ENCODE measurements at places on chromosomes 6 and 20.

- no peak for DNase-seq
Observed at GRCh38 chr20:49669601-49670189, 44.0 kb downstream of the B4GALT5 start.

GRCh38 chr6:169701311-169701953, 397 bp downstream of the WDR27 start:
- DNase-seq: no peak

DNA sequence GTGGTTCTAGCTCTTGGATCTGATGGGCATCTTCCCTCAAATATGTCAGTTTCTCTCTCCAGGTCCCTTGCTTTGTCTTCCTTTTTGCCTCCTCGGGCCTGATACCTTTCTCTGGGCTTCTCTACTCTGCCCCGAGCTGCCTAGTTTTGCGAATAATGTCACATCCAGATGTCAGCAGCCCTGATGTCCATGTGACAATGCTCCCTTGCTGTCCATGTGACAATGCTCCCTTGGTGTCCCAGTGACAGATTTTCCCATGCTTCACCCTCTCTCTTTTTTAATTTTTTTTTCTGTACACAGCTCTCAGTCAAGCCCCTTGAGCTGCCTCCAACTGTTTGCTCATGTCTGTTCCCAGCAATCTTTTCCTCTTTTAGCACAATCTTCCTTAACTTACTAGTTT, 6.4 kb downstream of the TRAF3IP2 start:
- no peak for DNase-seq

DNA sequence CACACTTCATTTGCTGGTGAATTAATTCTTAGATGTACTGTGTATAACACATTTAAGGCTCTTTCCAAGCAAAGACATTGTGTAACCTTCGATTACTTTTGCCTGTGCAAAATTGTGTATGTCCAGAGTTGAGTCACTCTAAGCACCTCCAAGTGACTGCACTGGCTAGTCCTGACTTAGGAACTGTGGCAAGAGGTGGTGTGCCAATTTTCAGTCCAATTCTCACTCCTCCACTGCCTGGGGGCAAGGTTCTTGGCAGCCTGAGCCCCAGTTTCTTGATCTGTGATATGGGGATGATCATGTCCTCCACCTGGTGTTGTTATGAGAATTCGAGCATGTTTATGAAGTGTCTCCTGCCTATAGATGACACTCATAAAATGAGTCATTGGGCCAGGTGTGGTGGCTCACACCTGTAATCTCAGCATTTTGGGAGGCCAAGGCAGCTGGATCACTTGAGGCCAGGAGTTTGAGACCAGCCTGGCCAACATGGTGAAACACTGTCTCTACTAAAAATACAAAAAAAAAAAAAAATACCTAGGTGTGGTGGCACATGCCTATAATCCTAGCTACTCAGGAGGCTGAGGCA, 105.3 kb upstream of the CDYL start:
- no peak for DNase-seq

GRCh38 chr20:45378191-45378590, at the start of gene TP53TG5:
Gene TP53TG5, minus strand, starts transcription at chr20:45378325. Its CDS starts 89 bp downstream, at chr20:45378236.
- no peak for DNase-seq

- no peak for DNase-seq
Observed at GRCh38 chr6:12408752-12409151, 118.6 kb downstream of the EDN1 start.

DNA sequence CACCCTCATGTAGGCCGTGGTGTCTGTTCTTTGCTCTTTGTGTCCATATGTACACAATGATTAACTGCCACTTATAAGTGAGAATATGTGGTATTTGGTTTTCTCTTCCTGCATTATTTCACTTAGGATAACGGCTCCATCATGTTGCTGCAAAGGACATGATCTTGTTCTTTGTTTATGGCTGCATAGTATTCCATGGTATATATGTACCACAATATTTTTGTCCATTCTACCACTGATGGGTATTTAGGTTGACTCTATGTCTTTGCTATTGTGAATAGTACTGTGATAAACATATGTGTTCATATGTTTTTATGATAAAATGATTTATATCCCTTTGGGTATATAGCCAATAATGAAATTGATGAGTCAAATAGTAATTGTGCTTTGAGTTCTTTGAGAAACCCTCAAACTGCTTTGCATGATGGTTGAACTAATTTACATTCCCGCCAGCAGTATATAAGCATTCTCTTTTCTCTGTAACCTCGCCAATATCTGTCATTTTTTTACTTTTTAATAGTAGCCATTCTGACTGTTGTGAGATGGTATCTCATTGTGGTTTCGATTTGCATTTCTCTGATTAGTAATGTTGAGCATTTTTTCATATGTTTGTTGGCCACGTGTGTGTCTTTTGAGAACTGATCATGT, 174.4 kb upstream of the NT5E start:
- no peak for DNase-seq

- no peak for DNase-seq
Observed at GRCh38 chr6:89011436-89011835, 48.0 kb upstream of the RNGTT start.

GRCh38 chr6:107991772-107992550, 34.0 kb upstream of the SEC63 start:
- no peak for DNase-seq

- DNase-seq: no peak
Observed at GRCh38 chr20:59165891-59166709, 2.5 kb downstream of the ZNF831 start.

GRCh38 chr20:23099791-23100719, 13.9 kb upstream of the CD93 start:
- no peak for DNase-seq

GRCh38 chr6:55886185-55886836, 10.9 kb upstream of the BMP5 start:
- no peak for DNase-seq

GRCh38 chr20:37192137-37192854, 12.9 kb upstream of the MROH8 start:
- peak; percentile 35 for DNase-seq

DNA sequence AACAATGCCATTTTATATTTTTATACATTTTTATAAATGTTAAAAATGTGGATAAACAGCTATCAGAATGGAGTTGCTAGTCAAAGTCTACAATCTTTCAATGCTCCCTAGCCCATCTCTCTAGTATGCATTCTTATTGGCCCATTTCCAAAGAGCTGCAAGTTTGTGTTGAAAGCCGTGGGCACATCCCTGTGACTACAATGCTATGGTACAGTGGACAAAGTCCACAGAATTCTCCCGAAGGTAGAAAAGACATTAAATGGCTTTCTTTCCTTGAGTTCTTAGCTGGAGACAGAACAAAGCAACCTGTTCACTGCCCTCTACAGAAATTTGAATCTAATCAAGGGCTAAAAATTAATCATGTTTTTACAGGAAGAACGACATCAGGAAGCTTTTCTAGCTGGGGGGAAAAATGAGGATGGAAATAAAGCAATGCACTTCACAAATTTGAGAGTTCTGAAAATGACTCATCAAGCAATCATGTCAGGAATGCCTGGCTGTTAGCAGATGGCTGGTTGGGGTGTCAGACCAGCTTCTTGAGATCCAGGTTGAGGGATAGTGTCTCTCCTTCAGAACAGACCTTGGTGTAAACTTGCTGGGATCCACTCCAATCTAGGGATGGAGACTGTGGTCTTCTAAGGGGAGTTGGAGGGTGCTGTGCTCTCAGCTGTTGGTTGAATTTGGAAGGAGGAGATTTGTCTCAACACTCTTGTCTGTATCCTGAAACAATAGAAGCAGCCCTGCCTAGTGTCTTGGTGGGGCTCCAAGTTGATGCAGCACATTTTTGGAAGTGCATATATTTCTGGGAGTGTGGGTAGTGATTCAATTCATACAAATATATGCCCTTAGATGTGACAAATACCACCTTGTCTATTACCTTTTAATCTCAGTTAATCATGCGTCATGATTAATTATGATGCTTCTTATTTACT, 143.4 kb upstream of the PHACTR1 start:
- no peak for DNase-seq

DNA sequence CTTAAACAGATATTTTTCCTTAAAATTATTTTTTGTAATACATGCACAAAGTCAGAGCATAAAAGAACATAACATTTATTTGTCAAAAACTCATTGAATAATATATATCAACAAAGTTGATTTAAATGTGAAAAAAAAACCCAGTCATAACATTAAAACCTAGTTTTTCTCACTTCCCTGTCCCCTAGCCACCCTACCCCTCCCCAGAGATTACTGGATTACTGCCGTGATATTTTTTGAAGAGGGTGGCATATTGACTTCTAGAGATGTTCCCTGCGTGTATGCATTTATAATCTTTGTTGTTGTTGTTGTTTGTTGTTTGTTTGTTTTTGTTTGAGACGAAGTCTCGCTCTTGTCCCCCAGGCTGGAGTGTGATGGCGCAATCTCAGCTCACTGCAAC, 52.4 kb upstream of the ARMC2 start:
- DNase-seq: no peak

- no peak for DNase-seq
Observed at GRCh38 chr6:4822476-4822875, 46.3 kb downstream of the CDYL start.

DNA sequence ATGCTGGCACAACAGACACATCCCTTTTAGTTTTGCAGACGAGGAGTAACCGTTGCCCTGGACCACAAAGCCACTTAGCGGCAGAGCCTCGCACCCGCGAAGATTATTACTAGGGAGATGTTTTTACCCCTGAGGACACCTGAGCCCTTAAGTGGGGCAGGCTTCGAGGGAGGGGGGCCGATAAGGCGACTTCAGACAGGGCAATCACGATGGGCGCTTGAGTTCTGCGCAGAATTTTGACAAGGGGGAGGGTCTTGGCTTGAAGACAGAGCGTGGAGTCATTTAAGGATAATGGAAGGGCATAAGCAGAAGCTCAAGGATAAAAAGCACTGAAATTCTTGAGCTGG, 650 bp upstream of the TTK start:
- no peak for DNase-seq

GRCh38 chr6:84618836-84619235, 145.6 kb downstream of the TBX18 start:
- DNase-seq: no peak

DNA sequence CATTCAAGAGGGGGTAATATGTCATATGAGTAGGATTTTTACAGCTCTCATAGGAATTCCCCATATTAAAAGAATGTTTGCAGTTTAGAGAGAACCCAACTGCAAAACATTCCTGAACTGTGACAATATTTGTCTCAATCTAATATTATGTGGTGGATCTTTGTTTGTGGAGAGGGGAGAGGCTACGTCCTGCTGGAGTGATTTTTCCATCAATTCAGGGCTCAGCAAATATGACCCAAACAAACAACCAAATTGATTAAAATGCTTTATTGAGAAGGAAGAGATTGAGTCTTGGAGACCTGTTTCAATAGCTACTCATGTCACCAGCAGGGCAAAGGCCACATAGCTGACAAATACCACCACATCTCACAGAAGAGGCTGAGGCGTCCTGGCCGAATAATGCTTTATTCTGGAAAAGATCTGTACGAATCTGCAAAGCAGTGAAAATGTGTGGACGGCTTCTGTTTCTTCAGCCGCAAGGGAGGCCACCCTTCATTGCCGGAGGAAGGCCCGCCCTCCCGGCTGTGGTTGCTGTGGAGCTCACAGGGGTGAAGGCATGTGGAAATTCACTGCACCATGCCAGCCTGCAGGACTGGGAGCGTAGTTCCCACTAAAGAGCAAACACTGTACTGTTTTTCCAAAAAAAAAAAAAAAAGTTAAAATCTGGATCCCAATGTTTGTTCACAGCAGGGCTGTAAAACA, 89.7 kb upstream of the QKI start:
- DNase-seq: no peak

- DNase-seq: no peak
Observed at GRCh38 chr6:169520104-169520503, 181.7 kb downstream of the WDR27 start.

DNA sequence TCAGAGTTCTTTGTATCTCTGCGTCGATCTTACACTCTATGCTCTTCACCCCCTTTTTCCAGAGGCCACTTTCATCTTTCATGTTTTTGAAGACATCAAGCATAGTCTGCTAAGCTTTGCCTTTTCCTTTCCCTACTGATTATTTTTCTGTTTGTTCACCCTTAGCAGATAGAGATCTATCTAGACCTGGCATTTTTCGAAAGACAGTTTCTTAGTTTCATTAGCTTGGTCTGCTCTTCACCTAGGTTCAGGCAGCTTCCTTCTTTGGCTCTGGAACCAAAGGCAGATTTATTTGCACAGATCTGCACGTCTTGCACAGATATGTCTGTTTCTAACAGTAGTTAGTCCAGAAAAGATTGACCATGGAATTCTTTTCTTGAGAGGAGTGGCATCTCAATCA, 122.7 kb upstream of the HS3ST5 start:
- no peak for DNase-seq

GRCh38 chr20:45828589-45828988, 1.5 kb upstream of the TNNC2 start:
- no peak for DNase-seq
